Natural killer cell (primary cell): ENCODE measurements at places on chromosomes 5 and 9. TPM values are rescaled to one million over a fixed set of nuclear protein-coding genes. Genes with fewer than 3 reads are reported as not detected.

DNA sequence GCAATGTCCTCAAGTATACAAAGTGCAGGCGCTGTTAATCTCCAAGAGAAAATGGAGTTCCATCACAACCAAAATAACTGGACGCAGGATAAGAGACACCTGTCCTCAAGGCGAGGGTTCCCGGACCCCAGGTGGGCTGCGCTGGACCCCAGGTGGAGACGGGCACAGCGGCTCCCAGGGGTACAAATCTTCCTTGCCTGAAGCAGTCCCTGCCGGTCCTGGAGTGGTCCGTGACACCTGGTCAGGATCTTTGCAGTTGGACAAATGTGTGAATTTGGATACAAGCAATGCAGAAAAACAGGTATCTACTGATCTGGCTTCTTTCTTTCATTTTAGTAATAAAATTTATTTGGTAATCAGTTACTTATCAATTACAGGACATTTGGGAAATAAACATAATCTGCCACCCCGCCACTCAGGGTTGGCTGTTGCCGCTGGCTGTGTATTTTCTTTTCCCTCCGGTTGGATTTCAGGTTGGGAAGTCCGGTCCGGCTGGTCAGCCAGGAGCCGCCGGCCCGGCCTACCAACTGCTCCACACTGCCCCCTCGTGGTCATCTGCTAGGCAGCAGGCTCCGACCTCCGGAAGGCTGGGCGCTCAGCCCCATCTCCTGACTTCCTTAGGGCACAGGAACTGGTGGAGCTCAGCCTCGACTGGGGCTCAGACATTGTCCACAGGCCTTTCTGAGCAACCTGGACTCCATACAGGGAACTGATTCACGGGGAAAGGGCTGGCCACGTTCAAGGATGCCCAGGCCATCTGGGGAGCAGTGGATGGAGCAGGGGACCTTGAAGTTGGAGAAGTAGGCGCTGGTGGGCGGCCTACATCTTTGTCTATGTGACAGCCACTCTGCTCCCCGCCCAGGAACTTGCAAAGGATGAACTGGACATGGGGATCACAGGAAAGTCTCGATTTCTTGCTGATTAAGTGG, 43.4 kb downstream of the NXNL2 start:
- DNase-seq = peak; percentile 70

- DNase-seq = no peak
Observed at GRCh38 chr5:55356896-55357295, 49.1 kb downstream of the MTREX start.

PCDHB2 gene
- total RNA-seq = not detected

DNA sequence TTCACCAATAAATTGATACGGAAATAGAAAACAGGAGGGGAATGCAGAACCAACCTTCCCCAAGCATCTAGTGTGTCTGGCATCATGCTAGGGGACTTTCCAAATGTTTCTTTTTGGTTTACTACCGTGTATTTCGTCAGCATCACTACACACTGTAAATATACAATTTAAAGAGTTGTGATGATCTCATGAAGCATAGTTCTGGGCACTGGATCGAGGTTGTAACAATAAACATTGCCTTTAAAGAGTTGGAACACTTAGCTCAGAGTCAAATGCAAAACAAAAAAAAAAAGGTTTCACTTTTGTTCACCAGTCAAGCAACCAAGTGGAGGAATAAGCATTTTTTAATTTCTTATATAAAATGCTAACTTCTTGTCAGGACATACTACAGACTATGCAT, 2.9 kb upstream of the SCAI start:
- DNase-seq = peak; percentile 28

DNA sequence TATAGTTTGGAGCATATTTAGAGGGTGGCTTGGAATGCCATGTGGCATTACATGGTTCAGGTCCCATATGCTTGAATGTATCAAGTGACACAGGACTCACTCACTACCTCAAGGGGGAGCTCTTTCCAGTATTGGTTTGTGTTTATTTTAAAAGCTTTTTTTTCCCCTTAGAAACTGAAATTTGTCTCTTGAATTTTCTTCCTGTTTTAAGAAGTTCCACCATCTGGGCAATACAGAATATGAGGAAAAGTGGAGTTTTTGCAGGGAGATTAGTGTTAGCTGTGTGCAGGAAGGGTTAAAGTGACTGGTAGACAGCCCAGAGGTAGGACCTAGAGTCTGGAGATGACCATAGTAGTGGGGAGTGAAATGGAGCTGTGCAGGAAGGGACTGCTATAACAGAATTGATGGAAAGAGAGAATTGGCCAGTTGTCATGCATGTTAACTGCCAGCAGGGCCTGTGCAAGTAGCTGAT, 36.6 kb downstream of the CTNNA1 start:
- DNase-seq = no peak

GRCh38 chr5:124310453-124310852, 436.0 kb downstream of the ZNF608 start:
- no peak for DNase-seq
